ENCODE measurements at places on chromosomes 1 and 21.

DNA sequence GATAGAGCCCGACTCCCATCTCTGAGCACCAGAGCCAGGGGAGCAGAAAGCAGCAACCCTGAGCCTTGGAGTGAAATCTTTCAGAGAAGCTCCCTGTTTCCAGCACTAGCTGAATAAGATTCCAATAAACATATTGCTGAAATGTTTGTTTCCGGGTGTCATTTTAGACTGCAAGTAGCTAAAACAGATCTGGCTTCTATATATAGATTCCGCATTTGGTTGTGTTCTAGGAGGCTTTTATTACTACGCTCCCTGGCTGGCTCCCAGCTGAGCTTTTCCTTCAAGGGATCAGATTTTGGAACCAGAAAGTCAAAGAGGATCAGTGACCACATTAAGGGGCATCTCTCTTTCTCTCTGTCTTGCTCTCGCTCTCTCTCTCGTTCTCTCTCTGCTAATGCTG is 88.2 kb downstream of the PAPPA2 start:
- DNase-seq = no peak

DNA sequence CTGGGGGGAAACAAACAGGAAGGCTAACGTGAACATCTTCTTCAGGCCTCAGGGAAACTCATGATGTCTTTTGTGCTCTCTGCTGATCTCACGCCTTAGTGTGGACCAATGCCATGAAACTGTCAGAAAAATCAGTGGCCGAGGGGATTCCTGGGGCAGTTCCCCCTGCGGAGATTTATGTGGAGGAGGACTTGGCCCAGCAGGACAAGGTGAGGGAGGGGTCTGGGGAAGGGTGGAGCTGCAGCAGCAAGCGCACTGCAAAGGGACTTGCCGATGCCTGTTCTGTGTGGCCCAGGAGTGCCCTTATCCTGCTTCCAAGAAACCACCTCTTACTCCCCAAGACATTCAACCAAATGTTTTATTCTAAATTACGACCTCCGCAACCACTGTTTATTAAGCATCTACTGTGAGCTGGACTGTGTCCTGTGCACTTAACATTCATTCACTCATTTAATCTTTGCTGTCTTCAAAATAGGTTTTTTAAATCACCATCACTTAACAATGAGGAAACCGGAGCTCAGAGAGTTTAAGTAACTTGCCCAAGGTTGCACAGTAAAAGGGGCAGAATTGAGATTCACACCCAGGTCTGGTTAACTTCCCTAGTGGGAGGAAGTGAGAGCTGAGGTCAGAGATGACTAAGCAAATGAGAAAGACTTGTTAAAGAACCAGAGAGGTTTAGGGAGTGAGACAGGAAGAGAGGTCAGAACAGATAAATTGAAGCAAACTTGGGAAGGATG is 49.7 kb downstream of the FHAD1 start:
- DNase-seq = no peak

GRCh38 chr1:212816567-212817278 is 25.0 kb downstream of the TATDN3 start:
- no peak for DNase-seq

DNA sequence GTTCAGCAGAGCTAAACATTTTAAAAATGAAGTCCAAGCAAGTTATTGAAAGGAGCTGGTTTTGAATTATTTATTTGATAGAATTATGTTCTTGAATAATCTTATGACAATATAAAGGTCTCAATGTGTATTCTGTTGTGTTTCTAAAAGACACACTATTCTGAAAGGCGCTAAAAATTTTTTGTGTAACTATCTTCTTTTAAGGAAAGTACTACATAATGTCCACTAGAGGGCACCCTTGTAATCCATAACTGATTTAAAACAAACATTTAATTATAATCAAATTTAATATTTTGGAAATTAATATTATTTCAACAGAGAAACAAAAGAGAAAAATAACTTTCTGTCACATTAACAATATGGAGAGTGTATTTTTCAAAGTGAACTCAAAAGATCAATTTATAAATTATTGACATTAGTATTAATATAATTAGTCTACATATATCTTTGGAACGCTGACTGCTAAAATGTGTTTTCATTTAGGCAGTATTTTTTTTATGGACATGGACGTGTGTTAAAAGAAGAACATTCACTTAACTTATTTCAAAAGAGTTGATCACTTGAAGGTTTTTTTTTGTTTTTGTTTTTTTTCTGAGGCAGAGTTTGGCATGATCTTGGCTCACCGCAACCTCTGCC is 248.4 kb downstream of the DENND1B start:
- DNase-seq = peak; percentile 37

- DNase-seq = no peak
These were observed 243.3 kb upstream of the JUN start for GRCh38 chr1:59027177-59027576.

- DNase-seq = no peak
These were observed 19.4 kb upstream of the ZNF281 start for GRCh38 chr1:200429221-200429751.

- no peak for DNase-seq
These were observed 152.0 kb downstream of the KIF26B start for GRCh38 chr1:245306628-245307410.

- DNase-seq = no peak
These were observed 419.0 kb upstream of the LRRC7 start for GRCh38 chr1:69148731-69149130.

GRCh38 chr1:199168888-199169585 is 530.2 kb downstream of the PTPRC start:
- no peak for DNase-seq
